ENCODE measurements at places on chromosomes 5 and 9.

GRCh38 chr9:113220467-113221002 lies 542 bp downstream of the FKBP15 start:
- DNase-seq = no peak

DNA sequence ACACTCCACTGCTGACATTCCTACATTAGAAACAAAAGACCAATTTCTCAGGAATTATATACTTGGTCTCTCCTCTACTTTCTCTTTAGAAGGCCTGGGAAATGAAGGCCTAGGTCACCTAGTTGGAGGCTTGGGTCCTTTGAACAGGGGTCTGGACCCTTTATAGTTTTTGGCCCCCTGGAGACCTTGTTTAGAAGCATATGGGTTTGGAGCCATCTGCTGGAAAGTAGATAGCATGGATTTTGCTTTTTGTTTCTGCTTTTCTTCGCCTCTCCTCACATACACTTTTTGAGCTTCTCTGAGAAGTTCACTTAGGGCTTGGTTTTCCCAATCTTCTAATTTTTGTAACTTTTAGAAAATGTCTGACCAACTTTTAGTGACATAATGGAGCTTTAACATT lies 67.1 kb upstream of the CDK20 start:
- no peak for DNase-seq

GRCh38 chr9:5231212-5231611 lies at the start of gene INSL4:
Gene INSL4 (plus strand): TSS chr9:5231419. CDS start chr9:5231524, 105 bp downstream.
- no peak for DNase-seq

DNA sequence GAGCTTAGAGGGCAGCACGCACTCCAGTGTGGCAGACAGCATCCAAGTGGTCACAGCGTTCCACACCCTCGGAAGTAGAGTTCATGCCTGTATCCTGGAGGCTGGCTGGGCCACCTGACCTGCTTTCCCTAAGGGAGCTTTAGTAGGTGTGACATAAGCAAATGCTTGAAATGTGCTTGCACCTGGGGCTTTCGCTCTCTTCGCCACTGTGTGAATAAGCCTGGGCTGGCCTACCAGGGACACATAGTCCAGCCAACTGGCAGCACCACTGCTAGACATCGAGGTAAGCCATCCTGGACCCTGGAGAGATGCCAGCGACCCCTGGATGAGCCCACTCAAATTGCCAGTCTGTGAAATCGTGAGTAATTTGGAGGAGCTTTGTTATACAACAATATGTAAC lies 24.9 kb upstream of the IRX4 start:
- DNase-seq = no peak

GRCh38 chr5:129716235-129716634 lies 31.7 kb upstream of the MINAR2 start:
- no peak for DNase-seq

- DNase-seq = no peak
These were observed 109.4 kb upstream of the ISL1 start for GRCh38 chr5:51273871-51274270.

GRCh38 chr5:100562821-100563220 lies 27.6 kb downstream of the FAM174A start:
- no peak for DNase-seq

GRCh38 chr9:8643464-8643863 lies 843.9 kb upstream of the DMAC1 start:
- no peak for DNase-seq

DNA sequence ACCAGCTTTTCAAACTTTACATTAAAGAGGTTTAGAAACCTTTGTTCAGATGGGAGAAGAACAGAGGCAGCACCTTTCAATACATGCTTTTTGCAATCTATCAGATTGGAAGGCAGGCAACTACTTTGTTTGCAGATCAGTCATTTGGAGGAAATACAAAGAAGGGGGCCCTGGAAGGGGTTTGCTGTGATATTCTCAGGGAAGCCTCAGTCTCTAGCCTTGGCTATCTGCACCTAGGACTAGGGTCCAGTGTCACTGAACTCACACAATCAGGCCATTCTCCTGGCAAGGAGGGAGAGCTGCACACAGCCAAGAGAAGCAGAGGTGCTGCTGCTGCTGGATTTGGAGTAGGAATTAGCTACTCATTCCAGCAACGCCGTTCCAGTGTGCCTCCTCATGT lies 79.5 kb downstream of the CRB2 start:
- no peak for DNase-seq

DNA sequence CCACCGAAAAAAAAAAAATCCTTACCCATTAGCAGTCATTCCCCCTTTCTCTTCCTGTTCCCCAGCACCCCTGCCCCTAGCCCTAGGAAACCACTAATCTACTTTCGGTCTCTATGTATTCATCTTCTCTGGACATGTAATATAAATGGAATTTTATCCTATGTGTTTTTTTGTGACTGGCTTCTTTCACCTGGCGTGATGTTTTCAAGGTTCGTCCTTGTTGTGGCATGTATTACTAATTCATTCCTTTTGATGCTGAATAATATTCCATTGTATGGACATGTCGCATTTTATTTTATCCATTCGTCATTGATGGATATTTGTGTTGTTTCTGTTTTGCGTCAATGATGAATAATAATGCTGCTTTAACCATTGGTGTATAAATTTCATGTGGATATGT lies 42.8 kb upstream of the SH3GL2 start:
- DNase-seq = no peak

Measured in bone marrow (tissue), 2 donors.